Immature natural killer cell (primary cell): ENCODE measurements at places on chromosomes 5 and 9.

DNA sequence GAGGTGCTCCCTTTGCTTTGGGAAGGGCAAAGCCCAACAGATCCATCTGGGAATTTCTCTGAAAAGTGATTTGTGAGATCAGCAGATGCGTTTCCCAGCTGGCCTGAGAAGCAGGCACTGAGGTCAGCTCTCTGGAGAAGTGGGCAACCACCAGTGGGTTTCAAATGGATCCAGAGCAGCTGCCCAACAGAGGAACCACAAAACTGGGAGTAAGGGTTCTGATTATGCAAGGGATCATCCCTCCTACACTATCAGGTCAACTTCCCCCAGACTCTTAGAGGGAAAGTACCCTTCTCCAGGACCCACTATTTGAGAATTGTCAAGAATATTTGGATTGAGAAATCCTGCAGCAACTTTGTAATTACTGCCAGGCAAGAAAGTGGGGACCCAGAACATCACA, 21.7 kb downstream of the CCL28 start:
- DNase-seq, result no peak

DNA sequence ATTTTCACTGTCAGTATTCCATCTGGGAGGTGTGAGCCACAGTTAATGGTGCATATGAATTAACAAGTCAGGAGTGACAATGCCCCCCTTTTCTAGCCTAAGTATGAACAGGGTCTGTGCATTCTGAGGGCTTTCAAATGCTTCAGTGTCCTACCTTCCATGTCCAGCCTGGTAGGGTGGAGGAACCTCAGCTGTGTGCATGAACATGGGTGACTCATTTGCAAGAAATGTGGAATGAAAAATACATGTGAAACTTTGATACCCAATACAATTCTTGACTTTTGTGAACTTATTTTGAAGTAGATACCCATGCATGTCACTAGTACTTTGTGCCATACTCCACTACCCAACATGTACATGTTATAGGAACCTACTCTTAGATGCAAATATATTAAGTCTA, 375.8 kb downstream of the SEMA5A start:
- no peak for DNase-seq

- DNase-seq, result no peak
Observed at GRCh38 chr5:21856987-21857386, 996.2 kb downstream of the CDH12 start.

DNA sequence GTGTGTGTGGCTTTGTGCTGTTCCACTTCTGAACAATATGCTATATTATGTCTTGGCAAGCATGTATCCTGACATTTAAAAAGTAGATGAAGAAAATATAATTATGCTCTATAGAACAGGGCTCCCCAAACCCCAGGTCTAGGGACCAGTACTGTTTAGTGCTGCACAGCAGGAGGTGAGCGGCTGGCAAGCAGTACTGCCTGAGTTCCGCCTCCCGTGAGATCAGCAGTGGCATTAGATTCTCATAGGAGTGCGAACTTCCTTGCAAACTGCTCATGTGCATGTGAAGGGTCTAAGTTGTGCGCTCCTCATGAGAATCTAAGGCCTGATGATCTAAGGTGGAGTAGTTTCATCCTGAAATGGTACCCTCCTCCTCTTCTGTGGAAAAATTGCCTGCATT, 979.1 kb upstream of the CTNND2 start:
- no peak for DNase-seq

GRCh38 chr5:75108931-75109596, 56.7 kb upstream of the GCNT4 start:
- no peak for DNase-seq

- no peak for DNase-seq
Observed at GRCh38 chr5:15887093-15887492, 292.5 kb downstream of the MARCHF11 start.

DNA sequence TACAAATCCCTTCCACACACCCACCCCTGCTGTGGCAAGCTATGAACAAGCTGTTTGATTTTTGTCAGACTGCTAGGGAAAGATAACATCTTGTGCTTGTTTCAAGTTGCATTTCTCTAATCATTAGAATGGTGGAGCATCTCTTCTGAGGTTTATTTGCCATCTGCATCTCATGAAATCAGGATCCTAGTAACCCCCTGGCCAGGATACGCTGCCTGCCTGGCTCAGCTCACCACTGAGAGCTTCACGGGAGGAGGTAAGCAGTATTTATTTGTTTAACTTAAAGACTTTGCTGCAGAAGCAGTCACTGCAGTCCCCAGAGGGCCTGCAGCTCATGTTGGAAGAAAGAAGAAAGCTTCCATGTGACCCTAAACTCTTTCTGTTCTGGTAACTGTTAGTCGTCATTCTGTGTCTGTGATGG, 83.3 kb upstream of the CXCL14 start:
- DNase-seq, result no peak

DNA sequence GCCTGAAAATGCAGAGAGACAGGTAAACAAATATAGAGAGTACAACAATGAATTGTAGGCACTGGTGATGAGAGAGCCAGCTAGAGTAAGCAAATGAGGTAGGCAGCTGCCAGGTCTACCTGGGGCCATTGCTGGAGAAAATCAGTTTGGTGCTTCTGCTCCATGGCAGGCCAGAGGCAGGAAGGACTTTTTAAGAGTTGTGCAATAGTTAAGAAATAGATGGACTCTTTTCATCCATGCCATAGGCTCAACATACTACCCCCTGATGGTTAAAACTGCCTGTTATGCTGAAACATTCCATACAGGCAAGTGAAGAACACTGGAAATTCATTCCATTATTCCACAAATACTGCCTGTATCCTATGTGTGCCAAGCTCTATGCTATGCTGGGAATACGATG, 86.5 kb upstream of the CCDC112 start:
- no peak for DNase-seq

DNA sequence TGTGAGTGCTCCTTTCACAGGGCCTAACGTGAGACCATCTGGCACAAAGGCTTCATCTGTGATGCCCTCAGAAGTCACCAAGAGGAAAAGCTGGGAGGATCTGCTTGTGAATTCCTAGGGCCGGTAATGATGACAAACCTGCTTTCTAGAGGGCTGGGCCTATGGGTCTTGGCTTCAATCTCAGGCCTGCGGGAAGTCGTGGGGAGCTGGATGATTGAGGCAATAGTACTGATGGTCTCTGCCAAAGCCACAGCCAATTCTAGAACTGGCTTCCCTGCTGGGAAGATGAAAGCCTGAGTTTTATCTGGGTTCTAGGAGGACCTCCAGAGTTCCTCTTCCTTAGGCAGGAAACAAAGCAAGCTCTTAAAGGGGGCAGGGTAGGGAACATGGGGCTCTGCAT, 102.7 kb downstream of the TMEM215 start:
- no peak for DNase-seq

GRCh38 chr9:93209097-93209496, 25.2 kb downstream of the WNK2 start:
- no peak for DNase-seq

- no peak for DNase-seq
Observed at GRCh38 chr9:23145467-23145866, 680.6 kb downstream of the ELAVL2 start.

DNA sequence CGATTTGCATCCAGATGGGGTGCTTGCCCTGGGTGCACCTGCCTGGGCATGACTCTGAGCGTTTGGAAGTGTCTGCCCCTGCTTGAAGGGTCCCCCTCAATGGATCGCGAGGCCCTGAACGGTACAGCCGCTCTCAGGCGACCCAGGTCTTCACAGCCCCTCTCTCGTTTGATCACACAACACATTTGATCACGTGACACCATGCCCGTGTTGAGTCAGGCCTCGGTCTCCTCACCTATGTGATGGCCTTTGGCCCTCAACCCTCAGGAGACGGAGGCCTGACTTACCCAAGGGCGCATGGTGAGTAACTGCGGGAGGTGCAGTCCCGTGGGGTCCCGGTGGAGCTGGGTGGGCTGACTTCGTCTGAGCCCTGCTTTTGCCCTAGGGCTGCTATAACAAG, 3.0 kb upstream of the ASB6 start:
- DNase-seq, result no peak

GRCh38 chr5:94849821-94850736, 231.6 kb downstream of the SLF1 start:
- peak; percentile 56 for DNase-seq

GRCh38 chr5:174281855-174282254, 236.3 kb downstream of the NSG2 start:
- no peak for DNase-seq
